Stimulated activated memory B cell treated with anti-CD40 and anti-IgM and Interleukin-4, amounts not matched to agents 10 μg/mL and 1 μg/mL and 100 μg/mL, for 72 hours (primary cell): ENCODE measurements at places on chromosomes 7 and 10.

DNA sequence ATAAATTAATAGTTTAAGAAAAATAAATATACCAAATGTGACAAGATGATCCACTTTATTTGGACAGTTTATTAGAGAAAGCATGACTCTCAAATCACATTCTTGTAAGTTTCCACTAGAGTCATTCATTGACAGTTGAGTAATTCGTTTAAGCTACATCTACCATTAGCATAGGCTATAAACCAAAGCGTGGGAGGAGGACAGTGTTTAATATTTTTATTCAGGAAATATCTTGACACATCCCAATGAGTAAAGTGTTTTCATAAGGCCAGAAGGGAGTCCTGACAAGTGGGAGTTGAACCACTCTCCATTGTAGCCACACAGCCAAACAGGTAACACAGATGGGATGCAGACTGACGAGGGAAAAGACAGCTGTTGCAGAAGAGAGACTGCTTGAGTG is 386.5 kb upstream of the SEMA3D start:
- ATAC-seq = no peak

DNA sequence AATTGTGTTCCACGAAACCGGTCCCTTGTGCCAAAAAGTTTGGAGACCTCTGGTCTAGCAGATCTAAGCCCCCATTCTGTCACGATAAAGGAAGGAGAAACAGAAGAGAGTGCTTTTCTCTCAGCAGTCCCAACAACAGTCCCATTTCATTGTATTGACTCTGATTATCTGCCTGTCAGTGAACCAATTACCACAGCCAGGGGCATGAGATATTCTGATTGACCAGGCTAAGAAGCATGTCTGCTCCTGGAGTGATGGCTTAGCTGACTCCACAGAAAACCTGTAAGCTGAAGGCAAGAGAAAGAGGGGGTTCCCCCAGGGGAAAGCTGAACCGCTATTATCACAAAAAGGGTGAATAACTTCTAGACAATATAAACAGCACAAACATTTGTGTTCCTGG is 765.4 kb downstream of the SORCS1 start:
- no peak for ATAC-seq

- no peak for ATAC-seq
These were observed 410.1 kb downstream of the SUGCT start for GRCh38 chr7:40544871-40545303.

DNA sequence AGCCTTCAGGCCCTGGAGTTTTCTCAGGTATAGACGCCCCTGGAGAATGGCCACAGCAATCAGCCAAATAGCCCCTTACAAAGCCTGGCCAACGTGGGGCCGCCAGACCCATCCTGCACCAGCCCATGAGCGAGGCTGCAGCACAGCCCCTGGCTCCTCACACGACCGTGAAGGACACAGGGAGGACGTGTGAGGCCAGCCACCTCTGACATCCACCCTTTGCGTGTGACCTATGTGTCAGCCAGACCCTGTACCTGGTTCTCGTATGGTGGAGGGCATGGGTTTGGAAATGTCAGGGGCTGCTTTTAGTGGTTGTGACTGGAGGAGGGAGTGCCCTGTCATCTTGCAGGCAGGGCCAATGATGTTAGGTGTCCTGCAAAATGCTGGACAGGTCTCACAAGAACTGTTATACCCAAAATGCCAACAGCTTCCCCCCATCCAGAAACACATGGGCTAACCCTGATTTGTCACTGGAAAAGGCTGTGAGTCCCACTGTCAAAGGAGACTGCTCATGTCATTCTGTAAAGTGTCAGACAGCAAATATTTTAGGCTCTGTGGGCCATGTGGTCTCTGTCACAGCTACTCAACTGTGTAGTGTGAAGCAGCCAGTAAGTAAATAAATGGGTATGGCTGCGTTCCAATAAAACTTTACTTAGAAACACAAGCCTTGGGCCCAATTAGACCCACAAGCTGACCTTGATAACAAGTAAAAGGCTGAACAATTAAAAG is 30.0 kb downstream of the NOD1 start:
- ATAC-seq = no peak

- no peak for ATAC-seq
These were observed 77.6 kb upstream of the NME8 start for GRCh38 chr7:37770838-37771237.

- no peak for ATAC-seq
These were observed 4.1 kb downstream of the GET4 start for GRCh38 chr7:880450-880849.

DNA sequence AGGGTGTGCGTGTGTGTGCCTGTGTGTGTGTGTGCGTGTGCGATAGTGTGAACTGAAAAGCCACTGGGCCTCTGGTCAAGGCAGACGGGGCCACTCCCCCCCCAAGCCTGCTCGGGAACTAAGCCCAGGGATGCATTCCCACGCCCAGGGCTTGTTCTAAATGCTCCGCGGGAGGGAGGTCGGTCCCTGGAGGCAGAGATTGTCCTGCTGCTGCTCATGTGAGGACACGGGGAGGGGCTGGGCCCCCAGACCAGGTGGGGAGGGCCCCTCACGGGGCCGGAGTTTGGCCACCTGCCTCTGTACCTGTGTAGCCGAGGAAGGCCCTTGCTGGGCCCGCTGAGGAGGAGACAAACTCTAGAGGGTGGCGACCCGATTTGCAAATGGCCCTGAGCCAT is 93.9 kb downstream of the PDGFA start:
- no peak for ATAC-seq

- peak; percentile 62 for ATAC-seq
These were observed 964.6 kb upstream of the CELF2 start for GRCh38 chr10:10053051-10053450.

DNA sequence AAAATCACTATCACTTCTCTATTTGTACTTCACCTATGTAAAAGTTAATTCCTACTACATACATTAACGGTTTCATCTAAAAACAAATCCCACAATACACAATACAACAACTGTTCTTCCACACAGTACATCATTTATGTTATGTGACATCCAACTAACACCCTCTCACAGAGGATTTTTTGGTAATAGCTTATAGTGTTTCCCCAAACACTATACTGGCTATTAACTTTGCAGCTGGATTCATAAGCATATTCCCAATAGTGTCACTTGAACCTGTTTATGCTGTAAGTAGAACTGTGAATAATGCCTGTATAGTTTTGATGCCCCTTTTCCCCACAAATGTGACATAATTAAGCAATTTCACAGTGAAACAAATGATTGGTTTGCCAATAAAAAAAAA is 49.9 kb downstream of the POT1 start:
- ATAC-seq = no peak

GRCh38 chr7:2659556-2660358 is 28.0 kb downstream of the TTYH3 start:
- ATAC-seq = peak; percentile 3

GRCh38 chr10:125886914-125887512 is 5.9 kb upstream of the DHX32 start:
- no peak for ATAC-seq

GRCh38 chr7:73920406-73921134 is 59.6 kb downstream of the TMEM270 start:
- ATAC-seq = no peak

- ATAC-seq = no peak
These were observed 279.6 kb downstream of the PTPRN2 start for GRCh38 chr7:158308001-158308400.

GRCh38 chr10:31399171-31399570 is 80.2 kb downstream of the ZEB1 start:
- ATAC-seq = no peak

DNA sequence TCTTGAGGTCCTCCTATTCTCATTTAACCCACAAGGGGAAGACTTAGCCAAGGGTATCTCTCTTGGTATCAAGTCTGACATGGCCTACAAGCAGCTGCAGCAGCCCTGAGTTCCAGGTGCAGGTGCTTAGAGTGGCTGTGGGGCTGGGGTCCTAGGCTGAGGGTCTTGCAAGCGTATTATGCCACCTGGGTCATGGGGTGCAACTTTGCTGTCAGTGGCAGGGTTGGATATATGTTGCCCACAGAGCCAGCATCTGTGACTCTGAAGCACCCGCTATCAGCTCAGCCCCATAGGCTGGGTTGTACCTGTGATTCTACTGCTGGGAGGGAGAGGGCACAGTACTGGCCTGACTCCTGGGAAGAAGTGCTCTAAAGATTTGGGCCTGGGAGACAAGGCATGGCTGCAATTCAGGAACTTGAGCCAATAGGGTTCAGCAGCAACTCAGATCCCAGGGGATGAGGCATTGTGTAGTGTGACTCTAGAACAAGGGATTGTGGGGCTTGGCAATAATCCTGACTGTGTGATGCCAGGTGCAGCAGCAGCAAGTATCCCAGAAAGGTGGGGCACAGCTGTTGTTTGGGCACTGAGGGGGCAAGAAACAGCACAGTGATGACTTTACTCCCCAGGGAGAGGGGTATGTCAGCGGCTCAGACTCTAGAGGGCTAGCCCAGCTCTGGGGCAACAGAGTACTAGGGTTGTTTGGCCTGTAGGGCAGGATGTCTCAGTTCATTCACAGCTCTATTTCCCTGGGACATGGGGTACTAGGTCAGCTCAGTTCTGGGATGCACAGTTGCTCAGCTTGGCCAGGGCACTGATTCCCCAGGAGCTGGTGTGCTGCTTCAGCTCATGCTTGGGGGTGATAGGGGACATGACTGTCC is 41.4 kb downstream of the NEURL1 start:
- ATAC-seq = no peak

DNA sequence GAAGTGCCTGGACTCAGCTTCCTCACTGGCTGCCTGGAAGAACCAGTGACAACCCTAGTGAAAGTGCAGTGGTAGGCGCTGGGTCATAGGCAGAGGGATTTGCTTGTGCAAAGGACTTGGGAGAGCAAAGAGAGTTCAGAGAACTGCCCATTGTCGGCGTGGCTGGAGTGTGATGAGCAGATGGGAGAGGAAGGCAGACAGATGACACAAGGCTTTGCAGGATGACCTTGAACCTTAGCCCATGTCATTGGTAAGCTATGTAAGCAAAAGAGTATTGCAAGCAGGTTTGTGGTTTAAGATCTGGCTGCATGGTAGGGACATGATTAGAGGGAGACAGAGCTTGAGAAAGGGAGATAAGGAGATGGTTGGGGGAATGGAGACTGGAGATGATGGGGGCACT is 35.3 kb upstream of the NOBOX start:
- ATAC-seq = no peak

DNA sequence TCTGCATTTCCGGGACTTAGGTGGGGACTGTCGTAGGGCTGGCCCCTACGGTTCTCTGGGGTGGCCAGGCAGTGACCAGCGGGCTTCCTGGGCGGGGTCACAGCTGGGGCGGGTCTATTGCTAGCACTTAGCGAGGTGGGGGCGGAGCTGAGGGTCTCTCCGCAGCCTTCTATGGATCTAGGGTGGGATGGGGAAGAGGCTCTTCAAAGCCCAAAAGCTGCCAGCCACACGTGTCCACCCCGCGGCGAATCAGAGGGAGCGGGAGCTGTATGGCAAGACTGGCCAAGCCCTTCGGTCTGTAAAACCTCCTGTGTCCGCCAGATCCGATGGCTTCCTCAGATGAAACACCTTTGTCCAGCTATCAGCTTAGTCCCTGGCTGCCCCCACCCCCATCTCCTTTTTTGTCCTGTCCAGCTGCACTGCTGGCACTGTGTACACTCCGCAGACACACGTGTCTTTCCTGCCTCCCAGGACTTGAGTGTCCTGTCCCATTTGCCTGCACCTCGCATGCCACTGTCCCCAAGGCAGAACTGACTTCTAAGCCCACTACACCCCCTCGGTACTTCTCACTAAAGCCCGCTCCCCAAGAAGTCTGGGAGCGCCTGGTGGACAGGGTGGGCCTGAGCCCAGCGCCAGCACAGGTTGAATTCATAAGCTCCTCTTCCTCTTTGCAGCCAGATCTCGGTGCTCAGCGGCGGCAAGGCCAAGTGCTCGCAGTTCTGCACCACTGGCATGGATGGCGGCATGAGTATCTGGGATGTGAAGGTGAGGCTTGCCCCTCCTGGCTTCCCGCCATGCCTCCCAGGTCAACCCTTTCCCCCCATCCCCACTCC is 14.8 kb downstream of the PDAP1 start:
- peak; percentile 16 for ATAC-seq

GRCh38 chr10:51960494-51960895 is 261.1 kb upstream of the CSTF2T start:
- no peak for ATAC-seq

DNA sequence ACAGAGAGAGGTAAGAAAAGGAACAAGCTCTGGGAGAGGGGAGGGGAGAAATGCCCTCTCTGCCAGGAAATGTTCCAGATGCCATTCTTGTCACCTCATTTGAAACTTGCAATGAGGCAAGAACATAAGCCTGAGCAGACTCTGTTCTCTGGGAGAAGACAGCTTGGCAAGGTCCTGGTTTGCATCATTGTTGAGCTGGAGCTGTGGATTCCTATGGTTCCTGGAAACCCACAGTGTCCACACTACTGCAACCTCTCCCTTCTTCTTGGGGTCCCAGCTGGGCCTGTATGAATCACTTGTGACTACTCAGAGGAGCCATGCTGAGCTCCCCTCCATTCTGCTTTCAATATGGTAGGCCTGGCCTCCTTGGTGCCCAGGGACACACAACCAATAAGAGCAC is 60.8 kb upstream of the HECTD2 start:
- no peak for ATAC-seq

- peak; percentile 95 for ATAC-seq
These were observed 97.4 kb upstream of the PDCD4 start for GRCh38 chr10:110774069-110775019.

DNA sequence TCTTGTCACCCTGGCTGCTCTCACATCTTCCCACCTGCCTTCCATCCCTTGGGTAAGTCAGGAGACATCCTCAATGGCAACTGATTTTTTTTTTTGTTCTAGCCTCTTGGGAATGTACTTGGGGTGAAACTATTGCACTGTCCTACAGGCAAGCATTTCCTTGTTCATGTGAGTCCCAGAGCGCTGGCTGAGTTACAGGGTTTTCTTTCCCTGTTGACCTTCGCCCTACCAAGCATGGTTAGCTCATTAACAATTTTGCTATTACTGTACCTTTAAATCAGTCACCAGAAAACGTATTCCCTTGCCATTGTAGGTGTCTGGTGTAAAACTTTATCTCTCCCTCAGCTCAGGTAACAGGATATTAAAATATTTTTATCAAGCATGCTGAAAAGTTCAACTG is 98.9 kb downstream of the PRLHR start:
- no peak for ATAC-seq

DNA sequence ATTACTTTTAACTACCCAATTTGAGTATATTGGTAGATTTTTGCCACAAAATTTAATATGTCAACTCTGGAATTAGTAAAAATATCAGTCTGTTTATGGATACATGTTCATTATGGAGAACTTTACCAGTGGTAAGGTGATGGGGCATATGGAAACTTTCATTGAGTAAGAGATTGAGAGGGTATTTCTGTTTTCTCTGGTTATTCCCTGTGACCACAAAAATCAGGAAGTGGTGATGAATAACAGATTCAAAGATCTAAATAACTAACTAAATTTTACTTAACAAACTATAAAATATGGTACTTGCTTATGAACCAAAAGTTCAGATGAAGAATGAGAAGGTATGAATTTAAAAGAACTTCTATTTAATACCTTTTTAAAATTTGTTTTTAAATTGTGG is 22.1 kb upstream of the STEAP4 start:
- ATAC-seq = no peak

GRCh38 chr7:44280993-44281721 is 44.2 kb downstream of the CAMK2B start:
- no peak for ATAC-seq

DNA sequence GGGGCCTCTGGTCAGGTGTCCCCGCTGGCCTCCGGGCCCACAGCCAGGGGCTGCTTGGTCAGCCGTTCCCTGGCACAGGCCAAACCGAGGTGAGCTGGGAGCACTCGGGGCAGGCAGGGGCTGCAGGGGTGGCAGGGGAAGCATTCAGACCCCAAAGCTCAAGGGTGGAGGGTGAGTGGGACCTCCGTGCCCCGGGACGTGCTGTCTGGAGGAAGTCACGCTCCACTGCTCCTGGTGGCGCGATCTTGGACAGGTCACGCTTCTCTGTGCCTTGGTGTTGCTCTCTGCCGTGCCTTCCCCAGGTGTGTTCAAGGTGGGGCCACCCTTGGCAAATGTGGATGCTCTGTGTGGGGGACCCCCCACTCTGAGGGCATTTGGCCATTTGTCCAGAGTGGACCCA is 24.6 kb upstream of the ELFN1 start:
- ATAC-seq = no peak
